CD8-positive, alpha-beta memory T cell (primary cell): ENCODE measurements at places on chromosomes 13 and 19. TPM values are rescaled to one million over a fixed set of nuclear protein-coding genes. Genes with fewer than 3 reads are reported as not detected.
A peak's percentile ranks its signal among the peaks of the same experiment; 100 is the strongest.

DNA sequence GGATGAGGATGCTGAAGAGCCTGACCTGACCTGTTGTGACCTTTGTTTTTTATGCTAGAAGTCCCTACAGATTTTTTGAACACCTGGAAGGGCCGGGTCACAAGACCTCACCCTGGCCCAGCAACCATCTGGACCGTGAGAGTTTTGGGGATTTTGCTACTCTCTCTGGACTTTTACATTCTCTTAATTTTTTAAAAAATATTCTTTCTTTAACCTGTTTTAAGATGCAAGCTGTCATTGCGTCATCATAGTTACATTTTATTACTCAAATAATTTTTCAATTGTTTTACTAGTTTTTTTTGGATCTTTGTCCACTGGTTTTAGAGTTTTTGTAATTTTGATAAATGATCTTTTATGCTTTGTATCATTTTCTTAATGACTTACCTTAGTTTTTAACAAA, 7.5 kb downstream of the DKKL1 start:
- DNase-seq, result no peak

DNA sequence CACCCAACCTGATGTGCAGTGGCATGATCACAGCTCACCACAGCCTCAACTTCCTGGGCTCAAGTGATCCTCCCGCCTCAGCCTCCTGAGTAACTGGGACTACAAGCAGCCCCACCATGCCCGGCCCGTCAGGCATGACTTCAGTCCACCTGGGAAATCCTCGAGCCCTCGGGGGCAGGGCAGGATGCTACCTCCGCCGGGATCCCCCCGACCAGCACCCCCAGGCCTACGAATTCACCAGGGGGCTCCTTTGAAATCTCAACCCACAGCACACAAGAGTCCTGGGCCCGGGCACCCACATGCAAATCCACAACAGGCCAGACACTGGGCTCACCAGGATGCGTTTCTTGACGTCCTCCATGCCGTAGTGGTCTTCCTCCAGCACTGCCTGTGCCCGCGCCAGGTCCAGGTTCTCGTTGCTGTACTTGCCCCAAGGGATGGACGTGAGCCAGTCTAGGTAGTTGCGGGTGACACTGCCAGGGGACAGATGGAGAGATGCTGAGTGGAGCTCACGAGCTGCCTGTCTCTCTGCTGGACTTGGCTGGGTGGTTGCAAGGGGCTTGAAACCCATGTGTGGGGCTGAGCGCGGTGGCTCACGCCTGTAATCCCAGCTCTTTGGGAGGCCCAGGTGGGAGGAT, 10.5 kb downstream of the RPL36 start:
- DNase-seq, result no peak

Gene ADM5
- polyA plus RNA-seq, result 0.91 TPM

Gene DZIP1
- not detected for polyA plus RNA-seq

DNA sequence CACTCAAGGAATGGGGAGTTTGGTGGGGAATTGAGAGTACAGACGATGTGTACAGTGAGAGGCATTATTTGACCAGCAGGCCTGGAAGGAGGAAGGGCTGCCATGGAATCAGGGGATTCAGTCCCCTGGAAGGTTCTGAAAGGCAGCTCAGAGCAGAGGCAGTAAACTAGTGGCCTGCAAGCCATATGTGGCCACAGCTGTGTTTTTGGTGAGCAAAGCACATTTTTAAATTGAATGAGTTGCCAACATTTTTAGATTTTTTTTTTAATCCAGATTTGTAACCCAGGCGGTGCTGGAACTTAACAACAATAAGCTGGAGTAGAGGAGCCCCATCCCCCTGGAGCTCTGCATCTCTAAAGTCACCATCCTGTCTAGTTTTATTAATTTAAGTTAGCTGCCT, 95.3 kb upstream of the IPO5 start:
- DNase-seq, result no peak

Gene C19orf25
- 56.7 TPM for polyA plus RNA-seq

Gene CD33
- polyA plus RNA-seq, result not detected

GRCh38 chr19:39236527-39236926, 8.3 kb downstream of the IFNL3 start:
- peak; percentile 14 for DNase-seq

- DNase-seq, result no peak
Observed at GRCh38 chr13:41418027-41418426, 39.3 kb upstream of the RGCC start.

DNA sequence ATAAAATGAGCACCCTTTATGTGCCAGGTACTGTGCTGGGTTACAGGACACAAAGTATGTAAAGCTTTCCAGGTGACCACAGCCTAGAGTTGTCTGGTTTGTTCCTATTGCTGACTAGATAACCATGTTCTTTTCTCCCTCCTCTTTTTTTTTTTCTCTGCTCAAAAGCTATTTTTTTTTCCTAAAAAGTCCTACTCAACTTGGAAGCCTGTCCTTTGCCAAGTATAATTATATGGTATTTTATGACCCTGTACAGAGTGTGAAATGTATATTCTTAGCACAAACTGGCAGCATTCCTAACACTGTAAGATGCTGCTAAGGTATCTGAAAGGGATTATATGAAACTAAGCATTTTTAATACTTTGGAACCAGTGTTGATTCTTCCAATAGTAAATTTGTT, 171.0 kb downstream of the GPC6 start:
- DNase-seq, result no peak

- DNase-seq, result no peak
Observed at GRCh38 chr19:15418231-15418578, 583 bp downstream of the AKAP8L start.

DNA sequence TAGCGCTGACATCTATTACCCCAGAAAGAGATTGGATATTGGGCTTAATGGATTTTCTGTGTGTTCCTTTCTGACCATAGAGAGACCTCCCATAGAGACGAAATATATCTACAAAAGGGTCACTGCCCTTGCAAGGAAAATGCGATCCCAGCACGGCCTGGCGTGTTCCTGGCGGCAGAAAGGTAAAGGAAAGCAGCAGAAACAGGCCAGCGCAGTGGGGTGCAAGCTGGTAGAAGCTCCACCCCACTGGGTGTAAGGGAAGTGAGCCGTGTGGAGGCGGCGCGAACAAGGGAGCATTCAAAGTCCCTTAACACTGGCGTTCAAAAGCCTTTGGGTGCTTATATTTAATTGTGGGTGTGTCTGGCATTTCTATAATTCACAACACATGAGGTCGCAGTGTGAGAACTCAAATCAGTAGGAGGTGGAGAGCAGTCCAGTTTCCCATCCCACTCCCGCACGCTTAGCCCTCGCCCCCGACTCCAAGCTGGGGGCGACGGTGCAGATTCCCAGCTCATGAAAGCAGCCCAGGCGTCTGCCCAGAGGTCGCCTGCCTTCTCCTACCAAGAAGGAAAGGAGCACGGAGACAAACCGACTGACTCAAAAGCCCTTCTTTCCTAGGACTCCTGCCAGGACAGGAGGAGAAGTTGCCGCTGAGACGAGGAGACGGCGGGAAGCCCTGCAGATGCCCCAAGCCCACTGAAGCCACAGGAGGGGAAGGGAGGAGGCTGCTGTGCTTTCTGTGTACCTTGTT, 478.4 kb downstream of the FOXO1 start:
- DNase-seq, result peak; percentile 74

GRCh38 chr13:97506511-97506910, 72.5 kb downstream of the RAP2A start:
- no peak for DNase-seq

Gene SIX5
- polyA plus RNA-seq, result 0.23 TPM

DNA sequence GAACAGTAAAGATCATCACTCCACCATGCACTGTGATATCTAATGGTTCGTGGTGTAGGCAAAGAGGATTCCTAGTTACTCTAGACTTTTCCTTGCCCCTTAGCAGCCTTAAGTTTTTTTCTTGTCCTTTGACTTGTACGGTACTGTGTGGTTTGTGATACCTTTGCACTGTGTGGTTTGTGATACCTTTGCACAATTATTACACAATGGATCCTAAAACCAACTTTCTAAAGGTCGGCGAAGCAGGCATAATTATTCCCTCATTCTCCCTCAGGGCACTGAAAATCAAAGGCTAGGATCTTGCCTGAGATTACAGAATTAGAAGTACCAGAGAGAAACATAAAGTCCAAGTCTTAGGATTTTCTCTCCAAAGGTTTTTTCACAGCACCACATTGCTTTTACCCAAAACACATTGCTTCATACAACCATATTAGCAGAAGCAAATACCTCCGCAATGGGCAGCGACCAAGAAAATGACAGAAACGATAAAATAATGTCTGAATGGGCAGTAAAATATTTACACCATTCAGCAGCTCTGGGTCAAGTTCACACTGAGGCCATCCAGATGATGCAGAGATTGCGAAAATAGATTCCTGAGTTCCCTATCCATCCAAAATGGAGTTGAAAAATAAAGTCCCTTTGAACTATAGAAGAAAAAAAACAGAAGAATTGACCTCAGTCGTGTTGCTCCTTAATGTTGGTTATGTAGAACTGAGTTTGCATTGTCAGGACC, 106.4 kb downstream of the FGF14 start:
- no peak for DNase-seq

Gene DACT3
- polyA plus RNA-seq, result not detected

- peak; percentile 23 for DNase-seq
Observed at GRCh38 chr13:49220036-49220855, at the start of gene MLNR. Gene MLNR (plus strand): TSS chr13:49220338. CDS start chr13:49220338, 0 bp downstream.

Gene SMIM44
- not detected for polyA plus RNA-seq

- no peak for DNase-seq
Observed at GRCh38 chr13:45243077-45243476, 42.2 kb upstream of the KCTD4 start.

DNA sequence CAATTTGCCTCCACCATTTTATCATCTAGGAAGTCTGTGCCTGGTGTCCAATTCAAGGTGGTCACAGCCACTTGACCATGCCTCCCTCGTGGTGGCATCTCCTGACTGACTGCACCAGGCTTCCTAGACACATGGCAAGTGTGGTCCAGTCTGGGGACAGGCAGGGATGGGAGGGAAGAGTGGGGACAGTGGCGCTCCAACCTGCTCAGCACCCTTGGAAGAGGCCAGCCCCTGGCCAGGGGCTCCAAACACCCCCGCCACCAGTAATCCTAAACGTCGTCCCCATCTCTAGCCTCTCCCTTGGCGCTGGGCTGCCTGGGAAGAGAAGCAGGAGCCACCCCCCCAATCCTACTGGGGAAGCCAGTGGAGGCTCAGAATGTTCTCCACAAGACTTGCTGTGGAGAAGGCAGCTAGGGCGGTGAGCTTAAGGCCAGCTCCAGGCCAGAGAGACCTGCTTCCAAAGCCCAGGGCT, 2.7 kb downstream of the RPL36 start:
- DNase-seq, result no peak

Gene PROZ
- not detected for polyA plus RNA-seq

DNA sequence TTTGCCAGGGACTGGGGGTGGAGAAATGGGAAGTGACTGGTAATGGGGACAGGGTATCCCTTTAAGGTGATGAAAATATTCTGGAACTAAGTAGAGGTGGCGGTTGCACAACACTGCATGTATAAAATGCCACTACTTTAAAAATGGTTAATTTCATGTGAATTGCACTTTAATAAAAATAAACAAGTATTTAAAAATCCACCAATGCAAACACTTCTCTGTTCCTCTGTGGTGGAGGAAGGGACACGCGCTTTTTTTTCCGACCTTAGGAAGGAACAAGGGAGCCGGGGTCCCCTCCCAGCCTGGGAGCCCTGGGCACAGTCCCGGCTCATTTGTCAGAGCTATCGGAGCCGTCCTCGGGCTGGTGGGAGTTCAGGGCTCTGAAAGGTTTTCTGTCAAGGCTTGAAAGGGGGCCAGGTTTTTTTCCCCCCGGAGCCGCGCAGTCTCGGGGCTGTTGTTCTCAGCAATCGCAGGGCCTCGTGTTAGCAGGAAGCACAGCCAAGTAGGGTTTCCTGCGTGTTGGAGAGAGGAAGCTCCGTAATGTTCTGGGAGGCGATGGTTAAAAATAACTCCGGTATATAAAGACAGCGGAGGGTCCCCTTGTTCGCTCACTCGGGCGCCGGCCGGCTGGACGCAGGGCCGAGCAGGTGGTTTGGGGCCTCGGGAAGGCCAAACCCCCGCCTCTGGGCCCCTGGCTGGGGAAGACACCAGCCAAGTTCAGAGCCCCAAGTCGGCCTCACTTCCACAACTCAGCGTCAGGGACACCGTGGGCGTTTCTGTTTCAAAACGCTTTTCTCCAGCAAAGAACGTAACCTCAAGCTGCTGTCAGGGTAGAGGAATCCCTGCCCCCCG, 41.2 kb upstream of the KLF2 start:
- DNase-seq, result no peak

DNA sequence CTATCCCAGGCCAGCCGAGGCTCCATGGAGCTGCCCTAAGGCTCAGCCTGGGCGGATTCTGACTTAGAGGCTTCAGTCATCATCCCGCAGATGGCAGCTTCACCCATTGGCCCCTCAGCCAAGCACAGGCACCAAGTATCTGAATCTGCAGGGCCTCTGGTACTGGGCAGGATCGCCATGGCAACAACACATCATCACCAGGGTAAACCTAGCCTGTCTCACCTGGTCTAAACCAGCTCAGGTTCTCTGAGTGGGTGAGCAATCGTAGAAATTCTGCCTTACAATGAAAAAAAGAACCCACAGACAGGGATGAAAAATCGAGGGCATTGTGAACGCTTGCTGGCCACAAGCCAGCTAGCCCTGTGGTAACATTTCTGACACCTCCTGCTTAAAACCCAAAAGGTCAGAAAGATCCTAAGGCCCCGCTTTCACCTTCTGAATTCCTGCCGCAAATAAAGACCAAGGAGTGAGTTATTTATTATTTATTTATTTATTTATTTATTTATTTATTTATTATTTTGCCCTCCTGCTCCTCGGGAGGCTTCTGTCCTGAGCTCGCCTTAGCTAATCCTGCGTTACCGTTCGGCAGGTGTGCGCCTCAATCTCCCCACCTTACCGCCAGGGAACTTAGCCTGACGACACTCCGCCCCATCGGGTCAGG, 12.0 kb upstream of the CEACAM21 start:
- DNase-seq, result peak; percentile 80

Gene TPTE2
- polyA plus RNA-seq, result not detected

Gene PLK5
- not detected for polyA plus RNA-seq

DNA sequence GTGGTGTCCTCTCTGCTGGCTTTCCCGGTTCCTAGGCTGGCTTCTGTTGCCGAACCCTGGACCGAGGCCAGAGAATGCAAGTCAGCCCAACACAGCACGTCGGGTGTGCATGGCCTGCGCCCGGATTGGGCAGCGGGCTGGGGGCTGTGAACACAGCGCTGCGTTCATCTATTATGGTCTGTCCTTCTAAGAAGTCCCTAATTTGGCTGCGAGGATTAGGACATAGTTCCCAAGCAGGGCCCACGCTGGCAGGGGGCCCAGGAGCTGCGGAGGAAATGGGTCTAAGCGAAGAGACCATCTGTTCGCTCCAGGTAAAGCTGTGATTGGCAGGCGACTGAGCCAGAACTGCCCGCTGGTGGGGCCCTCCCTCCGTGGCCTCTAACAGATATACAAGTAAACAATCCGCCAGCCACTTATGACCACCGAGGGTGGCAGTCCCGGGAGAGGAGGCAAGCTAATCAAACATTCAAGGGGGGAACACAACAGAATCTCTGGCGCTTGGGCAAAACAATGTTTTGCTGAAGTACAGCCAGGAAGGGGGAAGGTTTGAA, 6.0 kb downstream of the SYCE2 start:
- no peak for DNase-seq

Gene ZIM2
- not detected for polyA plus RNA-seq
